ENCODE measurements at places on chromosomes 1 and 21.

- no peak for DNase-seq
Observed at GRCh38 chr1:99550198-99550597, 95.7 kb upstream of the PALMD start.

DNA sequence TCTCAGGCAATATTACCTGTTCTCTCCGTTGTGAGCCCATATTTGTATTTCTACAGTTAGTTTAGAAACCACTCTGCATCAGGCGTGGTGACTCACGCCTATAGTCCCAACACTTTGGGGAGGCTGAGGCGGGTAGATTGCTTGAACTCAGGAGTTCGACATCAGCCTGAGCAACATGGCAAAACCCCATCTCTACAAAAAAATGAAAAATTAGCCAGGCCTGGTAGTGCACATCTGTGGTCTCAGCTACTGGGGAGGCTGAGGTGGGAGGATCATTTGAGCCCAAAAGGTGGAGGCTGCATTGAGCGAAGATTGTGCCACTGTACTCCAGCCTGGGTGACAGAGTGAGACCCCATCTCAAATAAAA lies 19.7 kb upstream of the ID3 start:
- DNase-seq = no peak

GRCh38 chr1:57007948-57008347 lies 42.1 kb upstream of the C8B start:
- DNase-seq = no peak

DNA sequence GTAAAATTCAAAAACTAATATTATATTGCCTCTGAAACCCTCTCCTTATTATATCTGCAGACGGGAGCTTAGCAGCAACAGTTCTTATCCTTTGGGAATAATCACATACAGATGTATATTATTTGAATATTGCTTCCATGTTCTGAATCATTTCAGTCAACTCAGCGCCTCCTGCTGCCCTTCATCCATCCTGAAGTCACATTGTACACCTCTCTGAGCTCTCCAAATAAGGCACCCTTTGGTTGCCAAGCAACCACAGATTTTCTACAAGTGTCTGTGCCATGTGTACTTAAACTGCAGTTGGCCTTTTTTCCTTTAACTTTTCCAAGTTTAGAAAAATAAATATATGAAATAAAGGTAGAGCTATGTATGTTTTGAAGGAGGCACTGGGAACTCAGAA lies 384.3 kb downstream of the LRRIQ3 start:
- DNase-seq = no peak

- DNase-seq = no peak
Observed at GRCh38 chr1:98034505-98034904, 113.7 kb upstream of the DPYD start.

DNA sequence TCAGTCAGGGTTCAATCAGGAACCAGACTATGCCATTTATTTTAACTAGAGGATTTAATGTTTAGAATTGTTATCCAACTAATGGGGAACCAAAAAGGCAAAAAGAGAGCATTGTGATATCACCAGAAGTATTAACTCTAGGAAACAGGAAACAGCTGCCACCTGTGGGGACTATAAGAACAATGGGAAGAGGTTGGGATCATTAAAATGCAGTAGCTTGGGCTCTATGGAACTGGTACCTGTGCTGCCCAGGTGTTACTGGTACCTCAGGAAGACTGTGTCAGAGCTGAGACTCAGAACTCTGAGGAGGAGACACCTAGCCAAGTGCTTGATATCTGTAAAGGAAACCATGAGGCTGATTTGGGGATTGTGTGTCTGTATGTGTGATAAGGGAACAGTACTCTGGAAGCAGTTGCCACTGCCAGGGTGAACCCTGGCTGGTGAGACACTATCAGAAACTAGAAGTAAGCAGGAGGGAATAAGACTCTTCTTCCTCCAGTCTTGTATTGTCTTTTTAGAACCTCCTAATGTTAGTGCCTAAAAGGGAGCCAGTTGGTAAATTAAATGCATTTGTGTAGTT lies 49.4 kb downstream of the MAN1A2 start:
- DNase-seq = no peak

GRCh38 chr1:35377555-35377954 lies 109.0 kb downstream of the ZMYM4 start:
- no peak for DNase-seq

GRCh38 chr21:15468368-15468767 lies 261.4 kb upstream of the USP25 start:
- DNase-seq = no peak

DNA sequence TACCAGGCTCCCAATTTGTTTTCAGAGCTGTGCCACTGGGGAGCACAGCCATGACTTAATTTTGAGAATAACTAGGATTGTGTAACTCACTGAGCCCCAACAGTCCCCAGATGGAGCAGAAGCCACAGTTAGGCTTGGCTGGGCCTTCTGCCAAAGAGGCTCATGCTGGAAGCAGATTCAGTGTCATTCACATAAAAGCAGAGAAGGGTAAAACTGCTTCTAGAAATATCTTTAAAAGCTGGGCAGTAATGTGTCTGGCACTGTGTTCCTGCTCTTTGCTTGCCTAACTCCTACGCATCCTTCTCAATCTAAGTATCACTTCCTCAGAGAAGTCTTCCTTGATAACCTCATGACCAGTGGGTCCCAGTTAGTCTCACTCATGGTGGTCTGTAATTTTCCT lies 20.3 kb downstream of the STK40 start:
- DNase-seq = no peak

DNA sequence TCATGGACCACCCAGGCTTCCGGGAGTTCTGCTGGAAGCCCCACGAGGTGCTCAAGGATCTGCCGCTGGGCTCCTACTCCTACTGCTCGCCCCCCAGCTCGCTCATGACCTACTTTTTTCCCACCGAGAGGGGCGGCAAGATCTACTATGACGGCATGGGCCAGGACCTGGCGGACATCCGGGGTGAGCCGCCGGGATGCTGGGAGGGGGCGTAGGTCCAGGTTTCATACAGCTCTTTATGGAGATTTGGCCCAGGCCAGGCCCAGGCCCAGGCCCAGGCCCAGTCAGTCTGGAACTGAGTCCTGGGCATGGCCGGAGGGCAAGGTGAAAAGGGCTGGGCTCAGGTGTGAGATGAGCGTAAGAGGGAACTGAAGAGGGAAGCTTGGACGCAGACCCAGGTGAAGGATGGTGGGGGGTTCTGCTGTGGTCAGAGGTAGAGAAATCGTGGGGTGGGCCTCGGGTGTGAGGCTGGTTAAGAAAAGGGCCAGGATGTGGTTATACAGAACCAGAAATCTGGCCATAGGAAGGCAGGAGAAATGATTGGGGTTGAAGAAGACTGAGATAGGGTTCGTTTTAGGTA lies 23.0 kb downstream of the DISP3 start:
- no peak for DNase-seq

- no peak for DNase-seq
Observed at GRCh38 chr21:42195378-42196031, 23.4 kb upstream of the ABCG1 start.

Measured in renal cortex interstitium (tissue), 15 donors.